ENCODE measurements at places on chromosomes 7 and 10.

DNA sequence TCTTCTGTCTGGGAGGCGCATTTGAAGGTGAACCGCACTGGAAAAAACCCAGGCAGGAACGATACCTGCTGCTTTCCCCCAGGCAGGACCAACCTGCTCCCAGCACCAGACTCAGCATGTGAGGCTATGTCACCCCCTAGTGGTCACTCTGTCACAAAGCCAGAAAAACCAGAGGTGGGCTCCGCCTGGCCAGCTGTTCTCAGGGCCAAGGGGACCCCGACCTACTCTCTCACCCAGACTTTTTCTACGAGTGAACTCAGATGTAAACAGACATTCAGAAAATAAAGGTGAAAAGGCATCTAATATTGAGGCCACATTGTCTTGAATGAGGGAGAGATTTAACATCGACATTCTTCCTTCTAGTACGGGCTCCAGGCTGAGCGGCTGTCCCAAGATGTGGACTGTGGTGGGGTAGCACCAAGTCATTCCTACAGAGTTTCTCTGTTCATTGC is 117.3 kb downstream of the PRKAG2 start:
- DNase-seq, result peak; percentile 33

- DNase-seq, result no peak
Measured at GRCh38 chr10:88131511-88132139, 268.2 kb downstream of the PTEN start.

GRCh38 chr7:57432583-57432982 is 17.4 kb upstream of the ZNF716 start:
- DNase-seq, result no peak

DNA sequence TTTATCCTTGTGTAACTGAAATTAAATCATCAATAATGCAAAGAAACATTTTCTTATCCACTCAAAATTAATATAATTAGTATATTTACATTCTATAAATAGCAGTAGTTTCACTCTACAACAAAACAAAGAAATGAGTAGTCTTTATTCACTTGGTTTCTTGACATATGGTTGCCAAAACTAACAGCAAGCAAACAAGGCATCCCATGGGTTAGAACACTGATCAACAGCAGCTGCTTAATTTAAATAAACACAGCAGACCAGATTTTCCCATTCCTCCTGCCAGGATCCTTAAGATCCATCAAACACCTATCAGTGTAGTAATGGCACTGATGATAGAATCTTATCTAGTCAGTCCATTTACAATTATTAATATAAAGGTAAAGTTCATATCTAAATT is 22.1 kb downstream of the NCAPG2 start:
- DNase-seq, result no peak

DNA sequence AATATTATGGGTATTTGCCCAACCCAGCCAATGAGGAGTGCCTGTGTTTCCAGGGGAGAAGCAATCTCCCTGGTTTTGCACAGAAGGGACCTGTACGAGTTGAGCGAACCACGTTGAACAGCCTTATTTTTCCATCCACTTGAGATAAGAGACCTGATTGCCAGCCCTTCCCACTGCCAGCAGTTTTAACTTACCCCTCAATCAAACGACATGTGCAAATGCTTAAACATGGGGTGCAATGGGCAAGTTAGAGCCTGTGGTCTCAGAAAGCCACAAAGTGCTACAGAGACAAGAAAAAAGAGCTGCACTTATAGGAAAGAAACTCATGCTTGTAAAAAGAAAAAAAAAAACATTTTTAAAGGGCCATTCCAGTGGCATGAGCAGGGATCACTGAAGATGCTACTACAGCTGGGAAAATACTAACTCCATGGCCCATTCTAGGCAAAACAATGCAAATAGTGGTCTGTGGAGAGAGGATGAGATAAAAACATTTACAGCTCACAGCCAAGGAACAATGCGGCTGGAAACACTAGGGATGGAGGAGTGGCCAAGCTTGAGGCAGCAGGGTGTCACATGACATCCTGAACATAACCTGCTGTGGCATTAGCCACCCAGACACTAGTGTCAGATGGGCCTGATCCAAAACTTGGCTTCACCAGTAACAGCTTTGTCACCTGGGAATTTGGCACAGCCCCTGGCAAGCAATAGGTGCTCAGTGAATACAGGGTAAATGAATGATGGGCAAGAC is 162.8 kb downstream of the ELMO1 start:
- no peak for DNase-seq

GRCh38 chr7:95246831-95247370 is 77.4 kb downstream of the PON1 start:
- no peak for DNase-seq

Data from activated T-helper 1 cell treated with anti-CD3 and anti-CD28 coated beads, Interleukin-2, amount 50 U/mL, for 16 hours (primary cell).